ENCODE measurements at places on chromosomes 5 and 9.

GRCh38 chr5:118033686-118034338 is 954.5 kb downstream of the DTWD2 start:
- DNase-seq = no peak

- no peak for DNase-seq
Observed at GRCh38 chr9:126623667-126624478, 10.1 kb downstream of the LMX1B start.

DNA sequence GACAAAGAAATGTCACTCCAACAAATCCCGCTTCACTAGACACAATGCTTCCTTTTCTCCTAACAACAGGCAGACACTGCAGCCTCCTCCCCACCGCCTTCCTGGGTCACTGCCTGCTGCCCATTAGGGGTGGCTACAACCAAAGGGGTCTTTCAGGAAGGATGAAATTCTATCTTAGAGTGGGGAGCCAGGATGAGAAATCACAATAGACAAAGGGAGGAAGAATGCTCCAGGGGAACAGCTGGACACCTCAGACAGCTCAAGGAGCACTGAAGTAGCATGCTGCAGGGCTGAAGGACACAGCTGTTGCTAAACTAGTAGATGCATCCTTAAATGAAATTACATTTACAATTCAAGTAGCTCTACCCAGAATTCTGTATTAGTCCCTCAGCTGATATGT is 54.2 kb downstream of the PRELID2 start:
- DNase-seq = no peak

GRCh38 chr5:135821061-135821801 is 13.2 kb upstream of the SLC25A48 start:
- no peak for DNase-seq

GRCh38 chr5:143890487-143890886 is 78.5 kb downstream of the HMHB1 start:
- DNase-seq = no peak
